Heart left ventricle (tissue), 16 donors: ENCODE measurements at places on chromosomes 12 and 14. TPM values are rescaled to one million over a fixed set of nuclear protein-coding genes. Genes with fewer than 3 reads are reported as not detected.

DNA sequence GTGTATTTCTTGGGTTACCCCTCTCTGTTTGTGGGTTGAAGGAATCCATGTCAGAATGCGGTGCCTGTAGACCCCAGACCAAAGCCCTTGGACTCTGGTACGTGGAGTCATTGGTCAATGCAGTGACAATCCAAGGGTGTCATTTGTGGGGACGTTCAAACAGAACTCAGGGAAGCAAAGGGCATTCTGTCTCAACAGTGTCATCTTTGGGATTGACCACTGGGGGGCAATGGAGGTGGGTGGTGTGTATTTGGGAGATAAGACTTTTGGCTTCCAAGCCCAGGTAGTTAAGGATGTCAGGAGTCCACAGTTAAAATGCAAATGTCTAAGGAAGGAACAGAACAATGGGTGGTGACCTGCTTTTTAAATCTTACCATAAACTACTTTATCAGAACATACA is 54.6 kb upstream of the CCDC175 start:
- no peak overlapping the region for H3K4me3 ChIP-seq
- peaks cover 8% of the 10 kb centered on the region for H3K4me1 ChIP-seq
- peaks cover 5% of the 10 kb centered on the region for H3K27me3 ChIP-seq
- no peaks in the 10 kb centered on the region for H3K36me3 ChIP-seq

GRCh38 chr12:75834591-75834990 is 197.0 kb downstream of the PHLDA1 start:
- no peak overlapping the region for H3K4me3 ChIP-seq
- no peaks in the 10 kb centered on the region for H3K27me3 ChIP-seq
- H3K4me1 ChIP-seq = peaks cover 15% of the 10 kb centered on the region
- no peaks in the 10 kb centered on the region for H3K36me3 ChIP-seq

DNA sequence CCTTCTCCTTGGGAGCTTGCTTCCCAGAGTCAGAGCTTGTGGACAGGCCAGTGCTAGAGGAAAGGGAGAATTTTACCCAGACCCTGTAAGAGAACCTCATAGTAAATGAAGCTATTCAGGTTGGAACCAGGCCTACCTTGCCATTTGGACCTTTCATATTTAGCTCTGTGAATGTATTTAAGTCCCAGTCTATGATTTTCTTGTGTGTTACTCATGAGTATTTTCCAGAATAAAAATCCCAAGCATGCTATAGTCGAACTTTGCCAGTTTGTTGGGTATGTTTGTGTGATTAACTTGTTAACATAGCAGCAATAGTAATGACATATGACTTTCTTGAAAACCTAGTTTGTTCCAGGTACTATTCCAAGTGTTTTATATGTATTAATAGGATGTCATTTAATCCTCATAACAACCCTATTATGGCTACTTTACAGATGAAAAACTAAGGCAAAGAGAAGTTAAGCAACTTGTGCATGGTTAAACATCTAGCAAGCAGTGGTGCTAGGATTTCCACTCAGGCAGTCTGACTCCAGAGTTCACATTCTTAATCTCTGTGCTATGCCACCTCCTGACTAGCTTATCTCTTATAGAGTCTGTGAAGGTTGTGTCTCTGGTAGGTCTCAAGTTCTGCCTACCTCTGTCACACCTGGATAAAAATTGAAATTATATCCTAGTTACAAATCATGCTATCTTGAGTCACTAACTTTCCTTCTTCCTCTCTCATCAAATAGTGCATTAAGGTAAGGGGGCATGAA is 47.9 kb upstream of the GARIN2 start:
- H3K4me3 ChIP-seq = no peak overlapping the region
- H3K36me3 ChIP-seq = no peaks in the 10 kb centered on the region
- no peak overlapping the region for H3K27ac ChIP-seq
- no peaks in the 10 kb centered on the region for H3K27me3 ChIP-seq
- no peaks in the 10 kb centered on the region for H3K4me1 ChIP-seq

- no peak overlapping the region for H3K27ac ChIP-seq
- H3K27me3 ChIP-seq = no peaks in the 10 kb centered on the region
These were observed 24.7 kb upstream of the HDAC7 start for GRCh38 chr12:47844264-47845019.

The LPAR5 gene
- 3.7 TPM for total RNA-seq

The RNF212B gene
- not detected for total RNA-seq

The DTX1 gene
- total RNA-seq = 3.0 TPM

The KLHL42 gene
- total RNA-seq = 5.6 TPM
